ENCODE measurements at places on chromosomes 4 and X.
A peak's percentile ranks its signal among the peaks of the same experiment; 100 is the strongest.

GRCh38 chrX:66074920-66075879 lies 35.3 kb upstream of the VSIG4 start:
- no peak for DNase-seq

- DNase-seq, result no peak
Measured at GRCh38 chr4:84403656-84404055, 95.4 kb downstream of the NKX6-1 start.

GRCh38 chrX:13835825-13836224 lies 18.9 kb upstream of the GPM6B start:
- DNase-seq, result no peak

DNA sequence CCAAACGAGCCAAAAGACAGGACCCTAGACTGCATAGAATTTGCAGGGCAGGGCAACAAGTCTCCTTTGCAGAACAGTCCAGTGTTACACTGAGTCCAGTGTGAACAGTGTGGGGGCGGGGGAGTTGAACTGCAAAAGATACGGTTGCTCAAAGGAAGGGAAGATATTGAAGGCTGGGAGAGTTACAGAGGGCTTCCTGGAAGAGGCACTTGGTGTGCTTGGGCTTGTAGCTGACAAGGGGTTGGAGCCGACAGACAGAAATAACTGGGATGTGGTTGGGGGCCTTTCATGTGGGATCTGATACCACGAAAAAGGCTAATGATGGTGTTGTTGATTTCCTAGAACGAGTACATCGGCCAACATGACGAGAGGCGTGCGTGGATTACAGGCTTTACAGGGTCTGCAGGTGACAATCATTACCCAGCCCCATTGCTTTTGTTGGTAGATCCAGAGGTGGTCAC lies 6.1 kb downstream of the XPNPEP2 start:
- no peak for DNase-seq

DNA sequence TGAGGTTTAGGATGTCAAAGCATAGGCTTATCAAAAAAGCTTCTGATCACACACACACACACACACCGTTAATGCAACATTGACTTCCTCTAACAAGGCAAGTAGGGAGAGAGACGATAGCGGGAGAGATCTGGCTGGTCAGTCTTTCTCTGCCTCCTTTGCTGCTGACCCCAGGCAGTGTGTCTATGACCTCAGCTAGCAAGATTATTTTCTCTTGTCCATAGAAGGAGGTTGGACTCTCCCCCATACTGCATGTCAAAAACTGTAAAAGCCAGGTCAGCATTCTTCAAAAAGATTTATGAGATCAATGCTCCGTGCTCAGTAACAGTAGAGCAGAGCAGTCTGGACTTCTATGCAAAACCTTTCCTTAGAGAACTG lies 63.5 kb upstream of the PGM2 start:
- no peak for DNase-seq

DNA sequence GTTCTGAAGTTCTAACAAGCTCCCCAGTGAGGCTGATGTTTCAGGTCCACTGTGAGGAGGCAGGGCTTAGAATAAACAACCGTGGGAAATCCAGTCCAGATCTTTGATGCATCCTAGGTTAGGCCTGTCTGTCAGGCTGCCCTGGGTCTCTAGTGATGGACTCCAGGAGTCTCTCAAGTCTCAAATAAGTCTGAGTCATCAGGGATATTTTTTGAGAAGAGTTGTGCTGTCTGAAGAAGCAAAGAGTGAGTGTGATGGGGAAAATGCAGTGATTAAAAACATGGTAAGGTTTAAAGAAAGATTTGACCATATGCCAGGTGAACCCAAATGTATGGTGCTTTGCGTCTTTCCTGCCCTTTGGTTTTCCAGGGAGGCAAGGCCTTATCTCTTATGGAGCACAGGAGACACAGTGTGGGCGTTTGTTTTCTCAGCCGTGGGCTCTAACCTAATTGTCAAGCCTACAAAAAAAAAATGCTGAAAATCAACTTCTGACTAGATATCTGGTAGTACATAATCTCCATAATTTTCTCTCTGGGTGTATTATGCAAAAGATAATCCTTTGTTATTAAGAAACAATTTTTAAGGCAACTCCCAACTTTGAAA lies 100.7 kb downstream of the PTTG2 start:
- no peak for DNase-seq

DNA sequence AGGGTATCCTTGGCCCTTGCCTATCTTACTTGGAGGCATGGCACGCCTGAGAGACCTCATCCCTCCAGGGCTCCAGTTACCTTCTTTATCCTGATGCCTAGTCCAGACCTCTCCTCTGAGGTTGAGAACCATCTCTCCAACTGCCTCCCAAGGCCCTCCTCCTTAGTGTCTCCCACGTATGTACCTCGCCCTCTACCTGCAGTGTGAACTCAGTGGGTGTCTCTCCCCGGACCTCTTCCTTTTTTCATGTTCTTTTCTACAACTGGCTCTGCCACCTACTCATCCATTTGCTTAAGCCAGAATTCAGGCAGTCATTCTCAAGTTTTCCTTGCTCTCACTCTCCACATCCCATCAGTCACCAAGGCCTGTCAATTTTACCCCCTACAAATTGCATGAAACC lies 16.6 kb downstream of the RPS4X start:
- no peak for DNase-seq

DNA sequence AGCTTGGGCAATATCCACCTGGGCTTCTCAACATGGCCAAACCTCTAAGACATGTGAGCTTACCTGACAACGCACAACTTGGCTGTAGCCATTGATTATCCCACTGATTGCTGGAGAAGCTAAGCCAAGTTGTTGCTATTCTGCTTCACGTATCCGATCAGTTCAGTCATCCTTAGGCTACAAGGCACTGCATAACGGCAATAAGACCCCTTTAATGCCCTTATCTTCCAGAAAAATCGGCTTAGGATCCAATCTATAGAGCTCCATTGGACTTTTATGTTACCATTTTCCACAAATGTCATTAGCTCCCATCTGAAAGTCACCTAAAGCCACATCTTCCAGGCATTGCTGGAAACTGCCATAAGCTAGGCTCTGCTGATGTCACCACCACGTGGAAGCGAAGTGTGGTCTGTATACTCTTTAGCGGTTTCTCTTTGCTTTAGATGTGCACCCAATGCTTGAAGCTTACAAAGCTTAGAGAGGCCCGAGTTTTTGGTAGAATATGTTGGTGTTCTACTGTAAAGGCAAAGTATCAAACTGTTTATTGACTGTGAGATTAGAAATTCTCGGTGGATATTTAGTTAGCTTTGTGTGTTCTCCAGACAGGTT lies 163.1 kb downstream of the CPE start:
- DNase-seq, result no peak

DNA sequence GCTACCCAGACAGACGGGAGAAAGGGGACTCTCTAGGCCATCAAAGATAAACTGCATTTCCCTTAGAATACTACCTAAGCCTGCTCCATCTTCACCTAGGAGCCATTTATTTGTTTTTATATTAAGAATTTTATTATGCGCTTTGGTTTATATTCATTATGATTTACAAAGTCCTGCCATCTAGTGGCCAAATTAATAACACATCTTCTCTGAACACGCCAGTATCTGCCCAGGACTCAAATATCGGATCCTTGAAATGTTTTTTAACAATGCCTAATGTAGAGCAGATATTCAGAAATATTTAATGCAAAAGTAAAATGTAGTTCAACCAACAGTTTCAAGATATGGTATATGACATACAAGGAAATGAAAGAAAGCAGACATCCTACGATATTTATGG lies 20.8 kb upstream of the PRPS2 start:
- DNase-seq, result no peak

DNA sequence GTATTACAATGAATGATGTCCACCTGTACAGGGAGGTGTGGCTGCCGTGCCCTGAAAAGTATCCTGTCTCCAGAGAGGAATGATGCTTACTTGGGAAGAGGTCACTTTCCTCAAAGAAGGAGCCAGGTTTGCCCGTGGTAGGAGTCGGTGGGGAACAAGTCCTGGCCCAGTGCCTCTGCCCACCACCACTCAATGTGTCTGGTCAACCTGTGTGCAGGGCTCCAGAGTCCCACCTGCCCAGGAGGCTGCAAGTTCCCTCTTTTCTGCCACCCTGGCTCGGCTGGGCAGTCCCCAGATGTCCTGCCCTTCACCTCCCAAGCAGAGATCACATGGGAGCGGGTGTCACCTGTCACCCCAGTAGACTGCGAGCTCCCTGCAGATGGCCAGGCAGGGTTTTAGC lies 75.4 kb upstream of the C4orf50 start:
- no peak for DNase-seq

DNA sequence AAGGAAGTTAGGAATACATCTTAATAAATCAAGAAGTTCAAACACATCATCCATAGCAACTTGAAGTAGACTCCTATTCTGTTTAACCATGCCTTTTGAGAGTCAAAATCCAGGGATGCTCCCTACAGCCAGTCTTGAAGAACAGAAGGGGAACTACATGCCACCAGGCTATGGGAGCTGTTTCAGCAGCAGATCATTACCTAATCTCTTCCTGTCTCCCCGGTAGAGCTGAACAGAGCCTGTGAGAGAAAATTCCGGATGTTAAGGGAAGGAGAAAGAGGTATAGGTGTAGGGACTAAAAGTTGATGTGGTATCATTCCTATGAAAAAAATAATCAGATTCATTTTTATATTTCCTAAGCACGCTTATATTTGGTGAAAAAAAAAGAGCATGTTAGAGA lies 352.2 kb downstream of the SPRY1 start:
- DNase-seq, result no peak

- no peak for DNase-seq
Measured at GRCh38 chrX:63754136-63754859, 30.7 kb downstream of the ARHGEF9 start.

GRCh38 chrX:38066934-38067333 lies 60.6 kb downstream of the SYTL5 start:
- no peak for DNase-seq

DNA sequence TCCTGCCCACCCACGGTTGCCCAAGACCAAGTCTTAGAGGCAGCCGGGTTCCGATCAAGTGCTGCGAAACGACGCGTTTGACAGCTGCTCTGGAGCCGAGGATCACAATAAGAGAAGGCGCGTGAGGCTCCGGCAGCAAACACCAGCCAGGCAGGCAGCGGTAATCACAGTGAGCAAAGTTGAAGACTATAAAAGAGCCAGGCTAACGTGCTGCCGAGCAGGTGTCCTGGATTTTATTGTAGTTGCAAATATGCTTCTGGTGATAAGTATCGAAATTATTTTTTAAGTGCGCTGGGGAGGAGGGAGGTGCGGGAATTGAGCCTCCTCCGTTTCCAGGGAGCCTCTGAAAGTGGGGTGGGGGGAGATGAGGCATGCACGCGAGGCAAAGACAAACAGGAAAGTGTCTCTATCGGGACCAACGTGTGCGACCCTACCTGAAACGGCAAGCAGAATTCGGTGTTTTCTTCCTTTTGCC lies 590 bp downstream of the GABRA2 start:
- no peak for DNase-seq

GRCh38 chr4:99749445-99750391 lies 66.9 kb upstream of the DAPP1 start:
- no peak for DNase-seq

DNA sequence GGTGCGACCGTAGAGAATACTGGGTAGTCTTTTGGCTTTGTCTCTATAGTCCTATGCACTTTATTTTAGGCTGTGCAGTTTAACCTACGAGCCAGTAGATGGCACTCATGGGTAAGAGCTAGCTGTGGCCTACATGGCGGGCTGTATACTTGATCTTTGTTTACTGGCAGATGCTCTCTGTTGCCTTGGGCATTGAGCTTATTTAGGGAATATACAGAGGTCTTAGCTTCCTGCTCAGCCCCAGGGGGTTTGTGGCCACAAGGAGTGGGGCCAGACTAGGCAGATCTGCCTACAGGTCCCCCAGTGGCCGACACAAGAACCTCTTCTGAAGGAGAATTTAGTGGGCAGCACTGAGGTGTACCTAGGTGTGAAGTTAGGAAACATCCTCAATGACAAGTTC lies 227.6 kb upstream of the HDX start:
- DNase-seq, result peak; percentile 1

DNA sequence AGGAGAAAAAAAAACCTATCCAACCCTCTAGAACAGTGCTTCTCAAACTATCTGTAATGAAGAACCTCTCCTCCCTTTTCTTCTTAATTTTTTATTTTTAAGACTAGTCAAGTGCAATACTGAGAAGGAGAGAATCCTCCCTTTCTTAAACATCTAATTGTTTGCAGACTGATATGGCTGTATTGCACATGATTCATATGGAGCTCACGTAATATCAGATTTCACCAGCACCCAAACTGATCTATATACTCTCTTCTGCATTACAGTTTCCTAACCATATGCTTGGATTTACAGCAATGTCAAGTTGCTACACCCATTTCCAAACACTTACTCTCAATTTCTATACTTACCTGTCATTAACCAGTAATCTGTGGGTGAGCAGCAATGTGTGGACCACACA lies 9.5 kb downstream of the PRMT9 start:
- DNase-seq, result no peak

GRCh38 chr4:25775166-25775565 lies 87.6 kb downstream of the SEL1L3 start:
- no peak for DNase-seq

DNA sequence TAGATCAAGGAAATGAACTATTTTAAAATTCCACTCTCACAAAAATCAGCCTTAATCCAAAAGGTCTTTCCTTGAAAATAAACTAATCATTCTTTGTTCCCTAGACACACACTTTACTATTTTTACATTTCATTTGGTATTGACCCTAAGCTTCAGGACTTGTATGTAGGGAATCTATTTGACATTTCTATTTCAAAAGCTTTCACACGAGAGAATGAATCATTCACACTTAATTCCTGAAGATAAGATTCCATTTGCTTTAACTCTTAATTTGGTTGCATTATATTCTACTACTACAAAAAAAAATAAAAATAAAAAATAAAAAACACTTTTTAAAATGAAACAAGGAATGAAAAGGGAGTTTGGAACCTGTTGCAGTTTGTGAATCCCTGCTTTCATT lies 43.7 kb downstream of the EDNRA start:
- no peak for DNase-seq

- no peak for DNase-seq
Measured at GRCh38 chr4:74855879-74856278, 61.6 kb upstream of the BTC start.

GRCh38 chr4:128451270-128451905 lies 163.8 kb upstream of the PGRMC2 start:
- DNase-seq, result no peak

- DNase-seq, result no peak
Measured at GRCh38 chr4:69489856-69490255, 5.8 kb downstream of the UGT2B4 start.

DNA sequence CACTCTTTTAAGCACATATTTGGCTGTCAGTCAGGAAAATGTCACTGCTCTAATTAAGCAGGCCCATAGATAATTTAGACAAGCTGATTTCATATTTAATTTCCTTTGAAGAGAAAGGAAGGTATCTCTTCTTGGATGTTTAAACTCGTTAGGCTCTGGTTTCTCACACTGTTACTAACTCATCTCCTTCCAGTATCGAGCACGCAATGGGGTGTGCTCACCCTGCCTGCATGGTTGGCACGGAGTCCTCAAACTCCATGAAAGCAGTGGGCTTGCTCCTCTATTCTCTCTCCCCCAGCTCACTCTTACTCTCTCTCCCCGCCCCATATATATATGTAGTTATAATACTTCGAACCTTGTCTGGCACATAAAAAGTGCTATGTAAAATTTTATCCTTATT lies 76.9 kb downstream of the EGF start:
- no peak for DNase-seq

All from GM12891 (cell line).